Fibroblast of skin of back (primary cell): ENCODE measurements at places on chromosomes 3 and 15.

- no peak for DNase-seq
Observed at GRCh38 chr3:126682009-126682408, 22.0 kb upstream of the CHCHD6 start.

GRCh38 chr15:78638658-78639314 is 2.2 kb downstream of the CHRNB4 start:
- DNase-seq = peak; percentile 51

- no peak for DNase-seq
Observed at GRCh38 chr3:127809211-127809610, 13.1 kb downstream of the MGLL start.

GRCh38 chr15:47338771-47339170 is 378.5 kb upstream of the SEMA6D start:
- DNase-seq = no peak

- DNase-seq = no peak
Observed at GRCh38 chr15:90597577-90597976, 67.9 kb downstream of the CRTC3 start.

- peak; percentile 22 for DNase-seq
Observed at GRCh38 chr3:151875759-151876158, 2.3 kb downstream of the SUCNR1 start.

DNA sequence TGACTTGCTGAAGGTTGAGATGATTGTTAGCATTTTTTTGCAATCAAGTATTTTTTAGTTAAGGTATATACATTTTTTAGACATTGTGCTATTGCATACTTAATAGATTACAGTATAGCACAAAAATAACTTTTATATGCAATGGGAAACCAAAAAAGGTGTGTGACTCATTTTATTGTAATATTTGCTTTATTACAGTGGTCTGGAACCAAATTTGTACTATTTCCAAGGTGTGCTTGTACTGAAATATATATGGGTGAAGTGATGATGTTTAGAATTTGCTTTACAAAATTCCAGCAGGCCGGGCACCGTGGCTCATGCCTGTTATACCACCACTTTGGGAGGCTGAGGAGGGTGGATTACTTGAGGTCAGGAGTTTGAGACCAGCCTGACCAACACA is 29.1 kb upstream of the TBC1D23 start:
- DNase-seq = peak; percentile 73
